ENCODE measurements at places on chromosomes 2 and 18.

DNA sequence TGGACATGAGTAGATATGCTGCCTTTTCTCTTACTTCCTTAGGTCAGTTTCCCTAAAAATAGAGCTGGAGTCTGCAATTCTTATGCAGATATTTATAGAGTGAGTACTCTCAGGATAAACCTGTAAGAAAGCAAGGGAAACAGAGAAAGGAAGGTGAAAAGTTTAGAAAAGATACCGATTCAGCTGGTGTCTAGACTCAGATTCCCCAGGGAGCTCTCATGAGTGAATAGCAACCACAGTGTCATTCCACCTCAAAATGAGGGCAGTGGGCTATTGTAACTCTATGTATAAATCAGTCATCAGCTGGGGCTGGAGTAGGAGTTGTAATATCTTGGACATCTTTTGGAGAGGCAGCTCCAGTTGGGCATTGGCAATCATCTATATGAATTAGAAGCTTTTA, 1485.1 kb upstream of the TMEFF2 start:
- no peak for DNase-seq

DNA sequence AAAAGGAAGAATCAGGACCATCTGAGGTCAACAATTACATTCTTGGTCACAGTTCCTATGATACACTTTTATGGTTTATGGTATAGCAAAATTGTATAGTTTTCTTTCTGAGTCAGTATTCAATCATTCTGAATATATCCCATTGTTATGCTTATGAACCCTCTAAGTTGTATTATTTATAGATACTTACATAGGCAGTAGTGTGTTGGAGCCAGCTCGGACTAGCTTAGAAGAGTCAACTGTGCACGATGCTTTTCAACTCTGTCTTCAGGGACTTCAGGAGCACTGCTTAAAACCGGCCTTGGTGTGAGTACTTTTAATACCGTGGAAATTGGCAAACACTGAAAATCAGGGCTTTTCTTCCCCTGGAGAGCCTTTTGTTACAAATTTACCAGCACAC, 215.7 kb downstream of the IKZF2 start:
- DNase-seq: no peak

DNA sequence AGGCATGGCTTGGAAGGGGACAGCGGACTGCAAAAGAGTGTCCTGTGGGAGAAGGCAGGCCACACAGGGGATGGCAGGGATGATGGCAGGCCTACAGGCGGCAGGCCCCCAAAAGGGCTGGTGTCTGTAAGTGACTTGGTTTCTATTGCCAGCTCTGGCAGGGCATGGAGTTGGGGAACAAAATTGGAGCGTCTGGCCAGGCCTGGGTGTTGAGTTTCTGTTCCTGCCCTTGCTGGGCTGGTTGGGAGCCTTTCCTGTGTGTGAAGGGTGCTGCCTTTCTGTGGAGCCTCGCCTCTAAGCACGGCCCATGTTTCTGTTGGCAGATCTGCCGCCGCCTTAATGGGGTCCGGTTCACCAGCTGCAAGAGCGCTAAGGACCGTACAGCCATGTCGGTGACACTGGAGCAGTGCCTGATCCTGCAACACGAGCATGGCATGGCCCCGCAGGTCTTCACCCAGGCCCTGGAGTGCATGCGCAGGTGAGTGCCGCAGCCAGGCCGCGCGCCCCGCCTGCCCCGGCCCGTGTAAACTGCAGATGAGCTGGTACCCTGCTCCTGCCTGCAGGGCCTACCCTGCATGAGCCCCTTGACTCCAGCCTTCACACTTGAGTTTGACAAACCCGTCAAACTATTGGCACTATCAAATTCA, 31.5 kb downstream of the COA5 start:
- DNase-seq: no peak

- no peak for DNase-seq
Observed at GRCh38 chr18:9707381-9708056, 582 bp upstream of the RAB31 start.

GRCh38 chr2:33134086-33134771, 187.5 kb downstream of the LTBP1 start:
- peak; percentile 68 for DNase-seq

- DNase-seq: no peak
Observed at GRCh38 chr2:8080063-8080462, 601.8 kb upstream of the ID2 start.

- no peak for DNase-seq
Observed at GRCh38 chr2:10373931-10374330, 71.2 kb downstream of the HPCAL1 start.

DNA sequence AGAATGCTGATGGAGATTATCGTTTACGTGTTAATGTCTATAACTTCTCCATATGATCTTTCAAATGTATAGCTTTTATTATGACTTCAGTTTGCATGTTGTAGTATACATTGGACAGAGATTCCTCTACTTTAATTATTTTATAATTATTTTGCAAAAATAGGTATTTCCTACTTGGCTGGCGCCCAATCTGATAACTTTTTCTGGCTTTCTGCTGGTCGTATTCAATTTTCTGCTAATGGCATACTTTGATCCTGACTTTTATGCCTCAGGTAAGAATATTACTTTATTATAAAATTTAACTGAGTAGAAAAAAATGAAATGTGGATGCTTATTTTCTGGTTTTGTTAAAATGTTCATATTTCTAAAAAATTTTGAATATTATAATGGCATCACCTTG, 18.1 kb upstream of the ADGRF3 start:
- DNase-seq: no peak

DNA sequence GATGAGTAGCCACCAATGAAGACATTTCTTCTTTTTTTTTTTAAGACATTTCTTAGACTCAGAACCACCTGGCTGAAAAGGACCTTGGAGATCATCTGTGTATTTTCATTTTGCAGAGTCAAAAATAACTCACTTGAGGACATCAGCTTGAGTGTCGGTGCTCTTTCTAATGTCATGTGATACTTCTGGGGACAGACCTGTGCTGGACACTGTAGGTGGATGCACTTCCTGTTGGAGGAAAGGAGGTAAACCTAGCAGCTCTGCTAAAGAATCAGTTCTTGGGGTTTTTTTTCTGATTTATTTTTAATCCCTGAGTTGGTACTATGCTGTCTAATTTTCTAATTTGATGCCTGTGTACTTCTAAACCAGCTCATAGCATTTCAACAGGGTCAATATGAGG, 283.9 kb upstream of the CRIM1 start:
- no peak for DNase-seq

- DNase-seq: no peak
Observed at GRCh38 chr18:30465096-30465495, 577.4 kb downstream of the DSC3 start.

DNA sequence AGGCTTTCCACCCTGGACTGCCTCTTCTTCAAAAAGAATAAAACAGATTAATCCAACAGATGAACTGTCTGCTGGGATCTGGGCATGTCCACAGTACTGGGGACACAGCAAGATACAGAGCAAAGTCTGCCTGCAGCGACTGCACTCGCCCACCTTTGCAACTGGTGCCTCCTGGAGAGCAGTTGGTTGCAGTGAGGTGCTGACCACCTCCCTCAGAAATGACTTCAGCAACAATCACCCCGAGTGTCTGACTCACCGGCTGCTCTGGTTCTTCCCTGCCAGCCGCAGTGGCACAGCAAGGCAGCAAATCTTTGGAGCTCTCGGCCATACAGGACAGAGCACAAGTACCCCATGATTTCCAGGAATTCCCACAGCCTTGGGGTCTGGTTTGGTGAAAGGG, 179.7 kb downstream of the ANAPC1 start:
- no peak for DNase-seq

GRCh38 chr2:199806179-199806578, 44.8 kb downstream of the FTCDNL1 start:
- DNase-seq: no peak

GRCh38 chr18:49846718-49847470, 33.6 kb upstream of the ACAA2 start:
- DNase-seq: no peak

- DNase-seq: no peak
Observed at GRCh38 chr18:57241869-57242268, 95.0 kb downstream of the BOD1L2 start.

- no peak for DNase-seq
Observed at GRCh38 chr2:33467413-33467812, 9.0 kb upstream of the RASGRP3 start.

DNA sequence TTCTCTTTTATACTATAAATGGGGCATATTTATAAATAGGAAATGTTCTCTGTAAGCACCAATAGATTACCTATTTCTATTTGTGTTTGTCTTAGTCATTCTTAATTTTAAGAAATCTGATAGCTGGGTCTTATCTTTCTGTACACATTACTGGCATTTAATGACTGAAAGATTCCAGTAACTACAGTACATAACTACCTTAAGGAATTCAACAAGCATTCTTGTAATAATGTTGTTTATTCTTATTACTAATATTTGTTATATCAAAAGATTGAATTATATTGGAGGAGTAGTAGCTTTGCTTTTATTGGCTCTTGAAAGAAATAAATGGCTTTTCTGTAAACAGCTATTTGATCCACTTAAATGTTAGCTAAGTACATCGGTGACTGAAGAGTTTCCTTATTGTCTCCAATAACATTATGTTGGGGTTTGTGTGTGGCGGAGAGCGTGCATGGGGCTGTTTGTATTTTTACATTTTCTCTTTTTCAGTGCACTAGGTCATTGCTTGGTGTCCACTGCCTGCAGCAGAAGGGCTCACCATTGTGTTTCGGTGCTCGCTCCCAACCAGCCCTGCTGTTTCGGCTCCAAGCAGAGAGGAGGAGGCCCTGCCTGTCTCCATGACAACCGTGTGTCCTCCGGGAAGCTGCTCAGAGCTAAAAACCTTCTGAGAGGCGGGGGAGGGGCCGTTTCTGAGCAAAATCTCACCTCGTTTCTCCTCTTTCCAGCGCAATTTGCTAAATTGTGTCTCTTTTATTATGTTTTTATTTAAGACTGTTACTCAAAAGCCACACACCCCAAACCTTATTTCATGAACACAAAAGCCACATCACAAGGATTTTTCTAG, 112.5 kb upstream of the SLC38A11 start:
- DNase-seq: peak; percentile 77

DNA sequence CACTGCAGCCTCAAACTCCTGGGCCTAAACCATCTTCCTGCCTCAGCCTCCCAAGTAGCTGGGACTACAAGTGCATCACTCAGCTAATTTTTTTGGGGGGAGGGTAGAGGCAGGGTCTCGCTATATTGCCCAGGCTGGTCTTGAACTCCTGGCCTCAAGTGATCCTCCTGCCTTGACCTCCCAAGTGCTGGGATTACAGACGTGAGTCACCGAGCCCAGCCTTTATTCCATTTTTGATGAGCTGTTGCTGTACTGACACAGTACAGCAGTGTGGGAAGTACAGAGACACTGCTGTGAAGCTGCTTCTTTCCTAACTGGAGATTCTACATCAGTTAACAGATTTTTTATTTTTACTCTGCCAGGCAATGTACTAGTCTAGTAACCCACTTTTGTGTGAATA, 18.8 kb downstream of the PTRHD1 start:
- no peak for DNase-seq

GRCh38 chr2:165691615-165692014, 102.4 kb downstream of the GALNT3 start:
- DNase-seq: no peak

- peak; percentile 14 for DNase-seq
Observed at GRCh38 chr2:60560734-60561644, 7.5 kb upstream of the BCL11A start.

DNA sequence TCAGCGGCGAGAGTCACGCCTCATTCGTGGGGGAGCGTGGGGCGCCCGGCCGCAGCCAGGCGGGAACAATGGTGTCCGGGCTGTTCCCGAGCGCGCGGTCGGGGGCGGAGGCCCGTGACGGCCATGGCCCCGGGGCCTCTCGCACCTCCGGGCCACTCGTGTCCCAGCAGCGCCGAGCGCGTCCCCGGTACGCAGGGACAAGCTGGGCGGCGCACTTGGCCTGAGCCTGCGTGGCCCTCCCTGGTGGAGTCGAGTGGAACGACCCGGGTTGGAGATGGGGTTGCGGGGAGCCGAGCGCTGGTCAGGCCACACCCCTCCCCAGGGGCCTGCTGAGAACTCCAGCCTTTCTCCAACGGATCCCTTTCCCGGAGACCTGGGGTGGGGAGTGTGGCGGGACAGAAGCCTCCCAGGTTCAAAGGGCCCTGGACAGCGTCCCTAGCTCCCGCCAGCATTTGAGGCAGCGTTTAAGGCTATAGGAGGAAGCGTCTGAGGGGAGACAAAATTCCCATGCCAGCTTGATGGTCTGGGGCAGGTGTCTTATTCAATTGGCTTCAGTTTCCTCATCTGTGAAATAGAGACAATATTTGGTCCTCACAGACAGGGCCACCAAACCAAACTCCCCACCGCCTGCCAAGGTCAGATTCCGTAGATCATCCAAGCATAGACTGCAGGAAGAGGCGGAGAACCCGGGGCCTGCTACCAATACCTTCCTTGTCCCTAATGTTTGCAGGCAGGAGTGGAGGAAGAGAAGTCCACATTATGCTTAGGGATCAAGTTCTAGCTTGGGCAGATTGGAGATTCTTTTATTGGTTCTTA, 553 bp downstream of the CNDP2 start:
- no peak for DNase-seq

DNA sequence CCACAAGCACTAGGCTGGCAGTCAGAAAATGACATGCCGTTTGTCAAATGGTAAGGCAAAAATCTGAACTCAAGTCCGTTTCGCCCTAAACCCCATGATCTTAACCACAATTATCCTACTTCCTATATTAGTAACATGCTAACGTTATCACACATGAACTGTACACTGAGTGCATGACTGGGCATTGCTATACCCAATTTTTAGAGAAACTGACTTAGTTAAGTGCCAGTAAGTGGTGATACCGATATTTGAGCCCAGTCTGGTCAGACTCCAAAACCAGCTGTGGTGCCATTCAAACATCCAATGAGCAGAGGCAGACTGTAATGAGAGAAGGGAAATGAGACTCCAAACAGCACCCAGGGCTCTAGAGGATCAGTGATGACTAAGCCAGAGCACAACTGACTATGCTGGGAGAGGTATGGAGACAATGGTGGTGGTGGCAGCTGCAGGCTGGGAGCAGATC, 311.7 kb upstream of the PKDCC start:
- no peak for DNase-seq

GRCh38 chr2:230886671-230887071, 21.9 kb downstream of the ITM2C start:
- DNase-seq: no peak

DNA sequence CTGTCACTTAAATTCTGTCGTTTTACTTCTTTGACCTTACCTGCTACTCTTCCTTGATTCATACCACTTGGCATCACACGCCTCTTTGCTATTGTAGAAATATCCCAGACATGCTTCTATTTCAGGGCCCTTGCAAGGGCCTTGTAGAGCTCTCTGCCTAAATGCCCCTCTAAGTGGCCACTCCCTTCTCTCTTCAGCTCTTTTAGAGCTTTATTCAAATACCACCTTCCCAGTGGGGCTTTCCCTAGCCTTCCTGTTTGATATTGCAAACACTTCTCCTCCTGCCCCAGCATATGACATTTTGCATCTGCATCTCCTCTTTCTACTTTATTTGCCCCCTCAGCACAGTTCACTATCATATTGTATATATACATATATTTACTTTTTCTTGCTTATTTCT, 54.0 kb downstream of the PELI1 start:
- DNase-seq: no peak

- DNase-seq: no peak
Observed at GRCh38 chr2:164589522-164589921, 31.8 kb downstream of the GRB14 start.

Data from hippocampal formation (tissue), 2 donors.